Epithelial cell of proximal tubule (primary cell): ENCODE measurements at places on chromosomes 12 and 14. TPM values are rescaled to one million over a fixed set of nuclear protein-coding genes. Genes with fewer than 3 reads are reported as not detected.

The CLEC4D gene
- not detected in 2 replicates for total RNA-seq

The STON2 gene
- 3.2 and 6.8 TPM in 2 replicates for total RNA-seq

The TNFAIP2 gene
- total RNA-seq = 58.5 and 155 TPM in 2 replicates

The KRT78 gene
- not detected in 2 replicates for total RNA-seq

The OR6C74 gene
- not detected in 2 replicates for total RNA-seq

The FITM1 gene
- not detected in 2 replicates for total RNA-seq

The MOAP1 gene
- total RNA-seq = 13.7 and 19.7 TPM in 2 replicates

The OR6C2 gene
- total RNA-seq = not detected in 2 replicates

The MIA2 gene
- total RNA-seq = 10.4 and 12.1 TPM in 2 replicates

The CSAD gene
- 1.6 and 10.4 TPM in 2 replicates for total RNA-seq

The ASB2 gene
- 0.46 and 1.4 TPM in 2 replicates for total RNA-seq

The B3GNT4 gene
- total RNA-seq = 0.58 and 1.4 TPM in 2 replicates
